ENCODE measurements at places on chromosomes 4 and X.

GRCh38 chr4:42362591-42362990, 34.7 kb upstream of the SHISA3 start:
- no peak for DNase-seq

DNA sequence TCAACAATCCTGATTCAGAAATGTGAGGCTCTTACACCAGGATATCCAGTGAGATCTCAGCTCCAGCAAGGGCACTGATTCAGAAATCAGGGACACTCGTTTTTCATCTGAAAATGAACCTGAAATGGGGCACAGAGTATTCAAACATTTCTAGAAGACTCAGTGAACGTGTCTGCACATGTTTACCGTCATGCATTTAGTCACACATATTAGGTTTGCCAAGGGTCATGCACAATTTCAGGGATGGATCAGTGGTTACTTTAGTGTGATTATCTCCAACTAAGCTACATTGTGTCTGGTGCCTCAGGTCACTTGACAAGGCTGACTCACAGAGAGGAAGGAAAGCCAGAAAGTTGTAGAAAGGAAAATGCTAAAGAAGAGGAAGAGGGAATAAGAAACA, 33.6 kb upstream of the SPANXN2 start:
- DNase-seq: no peak

DNA sequence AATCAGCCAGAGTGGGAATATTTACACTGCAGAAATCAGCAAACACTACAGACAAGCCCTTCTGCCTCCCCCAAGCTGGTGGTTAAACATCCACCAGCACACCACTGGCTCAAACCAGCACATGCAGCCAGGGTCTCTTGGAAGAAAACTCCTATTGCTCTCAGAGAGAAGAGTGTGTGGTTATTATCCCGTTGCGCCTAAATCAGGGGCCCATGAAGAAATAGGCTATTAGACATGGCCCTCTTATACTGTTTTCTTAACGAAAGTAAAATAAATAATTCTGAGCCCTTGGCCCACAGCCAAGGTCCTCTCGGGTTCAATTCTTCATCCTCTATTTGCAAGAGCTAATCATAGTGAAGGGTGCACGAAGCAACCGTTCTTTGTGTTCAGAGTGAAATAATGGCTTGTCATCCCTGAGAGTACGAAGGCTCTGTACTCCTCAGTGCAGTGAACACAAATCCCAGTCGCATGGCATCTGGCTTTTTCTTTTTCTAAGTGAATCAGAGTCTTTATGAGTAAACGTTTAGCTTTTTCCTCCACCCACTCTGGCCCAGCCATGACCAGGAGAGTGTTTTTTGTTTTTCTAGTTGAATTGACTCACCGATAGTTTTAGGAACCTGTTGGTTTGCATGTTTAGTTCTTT, 33.4 kb upstream of the RBM47 start:
- no peak for DNase-seq

- DNase-seq: no peak
Observed at GRCh38 chr4:153832054-153832453, 43.2 kb upstream of the SFRP2 start.

DNA sequence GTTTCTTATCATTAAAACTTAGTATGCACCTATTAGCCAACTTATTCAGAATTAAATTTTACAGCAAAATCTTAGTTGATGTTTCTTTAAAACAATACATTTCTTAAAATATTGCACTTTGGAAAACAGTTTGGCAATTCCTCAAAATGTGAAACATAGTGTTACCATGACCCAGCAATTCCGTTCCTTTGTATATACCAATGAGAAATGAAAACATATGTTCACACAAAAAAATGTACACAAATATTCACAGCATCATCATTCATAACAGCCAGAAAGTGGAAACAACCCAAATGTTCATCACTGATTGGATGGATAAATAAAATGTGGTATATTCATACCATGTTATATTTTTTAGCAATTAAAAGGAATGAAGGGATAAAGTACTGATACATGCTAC, 50.2 kb downstream of the WDR44 start:
- DNase-seq: no peak

DNA sequence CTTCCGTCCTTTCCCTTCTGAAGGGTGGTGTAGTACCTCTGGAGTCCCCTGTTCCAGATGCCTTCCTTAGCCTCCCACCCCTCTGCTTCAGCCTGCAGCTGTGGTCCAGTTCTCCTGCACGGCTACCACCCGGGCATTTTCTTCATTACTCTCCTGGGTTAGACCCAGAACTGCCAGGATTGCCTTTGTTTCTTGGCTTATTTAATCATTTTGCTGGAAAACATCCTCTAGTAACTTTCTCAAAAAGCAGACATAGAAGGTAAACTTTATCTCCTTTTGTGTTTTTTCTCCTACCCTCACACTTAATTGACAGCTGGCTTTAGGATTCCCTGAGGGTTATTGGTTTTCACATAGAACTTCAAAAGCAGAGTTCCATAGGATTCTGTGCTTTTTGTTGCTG, 20.2 kb downstream of the ANAPC4 start:
- no peak for DNase-seq

DNA sequence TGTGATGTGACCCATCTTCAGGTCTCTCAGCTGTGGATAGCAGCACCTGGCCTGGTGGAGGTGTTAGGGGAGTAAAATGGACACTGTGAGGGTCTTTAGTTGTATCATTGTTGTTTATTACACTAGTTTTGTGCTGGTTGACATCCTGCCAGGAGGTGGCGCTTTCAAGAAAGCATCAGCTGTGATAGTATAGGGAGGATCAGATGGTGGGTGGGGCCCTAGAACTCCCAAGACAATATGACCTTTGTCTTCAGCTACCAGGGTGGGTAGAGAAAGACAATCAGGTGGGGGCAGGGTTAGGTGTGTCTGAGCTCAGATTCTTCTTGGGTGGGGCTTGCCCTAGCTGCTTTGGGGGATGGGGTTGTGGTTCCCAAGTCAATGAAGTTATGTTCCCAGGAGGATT, 162.8 kb downstream of the PPP1R2C start:
- no peak for DNase-seq

DNA sequence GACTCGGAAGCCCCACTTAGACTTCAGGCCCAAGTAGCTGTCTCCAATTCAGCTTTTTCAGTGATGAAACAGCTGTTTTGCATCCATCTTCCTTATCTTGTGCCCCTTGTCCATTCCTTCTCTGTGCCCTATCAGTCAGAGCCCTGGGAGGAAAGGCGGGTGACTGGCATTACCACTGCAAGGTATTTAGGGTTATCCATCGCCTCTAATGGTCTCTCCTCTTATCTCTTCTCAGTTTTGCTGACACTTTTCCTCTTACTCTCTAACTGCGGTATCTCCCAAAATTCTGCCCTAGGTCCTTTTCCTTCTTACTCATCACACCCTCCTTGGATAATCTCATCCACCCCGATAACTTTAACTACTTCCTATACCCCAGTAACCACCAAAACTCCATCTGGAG, 13.7 kb downstream of the GAB3 start:
- DNase-seq: no peak

- DNase-seq: no peak
Observed at GRCh38 chr4:3461515-3462291, 1.4 kb upstream of the DOK7 start.

DNA sequence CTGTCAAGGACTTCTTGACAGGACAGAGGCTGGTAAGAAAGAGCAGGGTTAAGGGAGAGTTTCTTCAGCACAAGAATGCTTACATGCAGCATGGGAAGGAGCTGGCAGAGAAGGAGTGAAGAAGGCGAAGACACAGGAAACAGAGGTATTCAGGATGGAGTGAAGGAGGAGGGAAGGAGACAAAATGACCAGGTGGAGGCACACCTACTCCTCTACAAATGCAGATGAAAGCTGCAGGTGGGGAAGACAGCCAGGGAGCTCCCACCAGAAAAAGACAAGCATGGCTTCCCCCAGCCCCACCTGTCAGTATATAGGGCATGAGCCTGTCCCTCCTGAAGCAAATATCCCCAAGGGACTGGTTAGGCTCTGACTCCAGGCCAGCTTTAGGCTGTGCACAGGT, 29.6 kb upstream of the NKRF start:
- DNase-seq: no peak

DNA sequence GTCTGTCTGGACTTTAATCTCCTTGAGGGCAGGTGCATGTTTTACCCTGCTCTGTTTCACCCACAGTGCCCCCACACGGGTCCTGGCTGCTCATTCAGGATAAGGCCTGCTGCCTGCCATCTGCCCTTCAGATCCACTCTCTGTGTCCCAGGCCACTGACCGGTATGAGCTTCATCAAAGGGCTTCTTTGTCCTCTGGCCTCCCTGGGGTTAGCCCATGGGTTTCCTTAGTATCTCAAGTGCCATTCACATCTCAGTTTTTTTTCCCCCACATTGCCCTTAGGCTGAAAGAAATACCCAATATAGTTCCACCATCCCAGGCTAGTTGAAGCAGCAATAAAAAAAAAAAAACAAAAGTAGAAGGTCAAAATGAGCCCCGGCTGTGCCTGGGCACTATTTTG, 9.3 kb downstream of the CD99L2 start:
- DNase-seq: no peak

GRCh38 chr4:18391354-18391728, 369.8 kb upstream of the LCORL start:
- no peak for DNase-seq

GRCh38 chrX:64975989-64976672, at the start of gene ZC4H2:
TSS of gene ZC4H2 (minus strand) at chrX:64976450. CDS start at chrX:64976377, 73 bp downstream.
- DNase-seq: peak; percentile 79

GRCh38 chrX:72060921-72061490, 70.7 kb downstream of the RTL5 start:
- DNase-seq: peak; percentile 27

- no peak for DNase-seq
Observed at GRCh38 chr4:145670422-145670821, 9.5 kb upstream of the C4orf51 start.

- peak; percentile 78 for DNase-seq
Observed at GRCh38 chr4:112120021-112120420, 25.2 kb upstream of the FAM241A start.
